ENCODE measurements at places on chromosomes 5 and 9. TPM values are rescaled to one million over a fixed set of nuclear protein-coding genes. Genes with fewer than 3 reads are reported as not detected.

C5orf52 gene
- not detected for total RNA-seq

FBXO10 gene
- 22.9 TPM for total RNA-seq

ADRA1B gene
- under 0.01 TPM for total RNA-seq

GDA gene
- total RNA-seq, result not detected
